ENCODE measurements at places on chromosomes 7 and 10.
A peak's percentile ranks its signal among the peaks of the same experiment; 100 is the strongest.

DNA sequence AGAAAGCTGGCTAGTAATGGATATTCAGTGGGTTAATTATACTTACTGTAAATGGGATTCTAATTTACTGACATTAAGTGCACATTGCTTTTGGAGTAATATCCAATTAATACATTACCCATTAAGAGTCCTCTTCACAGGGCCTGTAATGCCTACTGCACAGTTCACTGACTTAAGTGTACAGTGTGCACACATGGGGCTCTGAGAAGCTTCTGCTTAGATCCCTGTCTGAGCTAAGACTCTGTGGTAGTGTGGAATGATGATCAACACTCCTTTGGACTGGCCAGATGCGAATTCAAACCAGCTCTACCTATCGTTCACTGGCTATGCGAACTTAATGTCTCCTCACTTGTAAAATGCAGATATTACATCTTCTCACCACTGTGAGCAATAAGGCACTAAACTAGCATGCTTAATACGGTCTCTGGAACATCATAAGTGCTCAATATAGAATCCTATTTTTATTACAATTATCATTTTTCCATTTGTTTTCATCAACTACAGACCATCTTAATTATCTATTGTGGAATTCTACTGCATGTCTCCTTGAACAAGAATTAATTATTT lies 53.8 kb upstream of the SEC61G start:
- DNase-seq, result no peak

- no peak for DNase-seq
Observed at GRCh38 chr7:24214670-24215069, 69.3 kb upstream of the NPY start.

DNA sequence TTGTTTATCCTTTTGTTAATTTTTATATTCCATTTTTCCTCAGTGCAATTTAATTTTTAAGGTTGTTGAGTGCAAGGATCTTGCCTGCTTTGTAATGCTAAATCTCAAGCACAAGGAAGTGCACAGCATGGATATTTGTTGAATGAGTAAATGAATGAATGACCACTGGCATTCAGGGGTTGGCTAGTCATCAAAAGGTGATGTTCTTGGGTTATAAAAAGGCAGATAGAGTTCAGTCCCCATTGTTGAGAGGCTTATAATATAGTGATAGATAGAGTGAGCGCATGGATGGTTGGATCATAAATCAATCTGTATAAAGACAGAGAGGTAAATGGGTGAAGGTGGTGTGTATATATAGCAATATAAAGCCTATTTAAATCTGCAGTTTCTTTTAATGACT lies 193.2 kb upstream of the KLF6 start:
- DNase-seq, result peak; percentile 53

GRCh38 chr7:136230210-136230609 lies 253.1 kb upstream of the MTPN start:
- no peak for DNase-seq

- peak; percentile 73 for DNase-seq
Observed at GRCh38 chr10:63114031-63114814, 18.9 kb upstream of the NRBF2 start.

DNA sequence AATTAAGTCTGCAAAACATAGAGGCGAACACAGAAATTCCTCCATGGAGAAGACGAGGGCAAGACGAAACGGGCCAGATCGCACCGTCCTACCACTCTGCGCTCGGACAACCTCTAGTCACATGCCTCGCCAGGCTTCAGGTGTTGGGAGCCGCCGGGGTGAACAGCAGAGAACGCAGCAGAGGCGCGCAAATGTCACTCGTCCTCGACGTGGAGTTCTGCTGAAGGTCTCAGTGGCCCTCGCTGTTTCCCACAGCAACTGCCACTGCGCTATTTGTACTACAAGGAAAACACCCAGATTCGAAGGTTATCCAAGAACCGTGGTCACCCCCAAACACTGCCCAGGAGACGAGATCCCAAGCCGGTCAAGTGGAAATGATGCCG lies 9.2 kb downstream of the CTBP2 start:
- DNase-seq, result no peak

DNA sequence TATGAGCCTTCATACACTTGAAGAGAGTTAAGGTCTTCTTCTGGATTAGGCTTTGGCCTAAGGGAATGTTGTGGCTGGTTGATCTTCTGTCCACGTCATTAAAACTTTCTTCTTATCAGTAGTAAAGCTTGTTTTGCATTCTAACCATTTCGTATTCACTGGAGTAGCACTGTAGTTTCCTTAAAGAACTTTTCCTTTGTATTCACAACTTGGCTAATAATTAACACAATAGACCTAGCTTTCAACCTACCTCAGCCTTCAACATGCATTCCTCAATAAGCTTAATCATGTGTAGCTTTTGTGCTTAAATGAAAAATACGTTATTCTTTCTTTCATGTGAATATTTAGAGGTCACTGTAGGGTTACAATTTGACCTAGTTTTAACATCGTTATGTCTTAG lies 42.8 kb downstream of the AKR1C8 start:
- DNase-seq, result no peak

DNA sequence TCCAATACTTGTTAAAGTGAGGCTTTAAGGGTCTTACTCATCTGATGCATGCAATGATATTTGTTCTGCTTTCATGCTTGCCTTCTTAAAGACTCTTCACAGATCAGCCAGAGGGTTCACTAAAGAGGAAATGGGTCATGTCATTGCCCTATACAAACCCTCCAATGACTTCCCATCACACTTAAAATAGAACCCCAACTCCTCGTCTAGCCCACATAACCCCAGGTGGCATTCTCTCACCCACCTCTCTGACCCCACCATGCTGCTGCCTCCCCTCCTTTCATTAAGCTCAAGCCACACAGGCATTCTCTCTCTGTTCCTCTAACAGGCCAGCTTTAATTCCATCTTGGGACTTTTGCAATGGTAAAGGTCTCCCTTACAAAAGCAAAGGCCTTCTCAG lies 253.6 kb downstream of the GRID1 start:
- no peak for DNase-seq

- DNase-seq, result peak; percentile 32
Observed at GRCh38 chr7:130350945-130351790, 6.6 kb downstream of the CPA5 start.

DNA sequence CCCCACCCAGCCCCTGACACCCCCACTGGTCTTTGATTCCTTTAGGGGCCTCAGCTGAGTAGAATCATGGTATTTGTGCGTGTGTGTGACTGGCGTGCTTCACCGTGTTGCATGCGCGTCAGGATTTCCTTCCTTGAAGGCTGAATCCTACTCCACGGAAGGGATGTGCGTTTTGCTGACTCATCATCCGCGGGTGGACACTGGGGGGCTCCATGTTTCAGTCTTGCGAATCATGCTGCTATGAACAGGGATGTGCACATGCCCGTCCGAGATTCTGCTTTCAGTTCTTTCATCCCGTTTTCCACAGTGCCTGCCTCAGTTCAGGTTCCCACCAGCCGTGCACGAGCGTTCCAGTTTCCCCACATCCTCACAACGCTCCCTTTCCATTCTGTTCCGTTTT lies 20.9 kb upstream of the JAKMIP3 start:
- DNase-seq, result no peak

- no peak for DNase-seq
Observed at GRCh38 chr10:86292462-86293395, 73.9 kb downstream of the GRID1 start.

GRCh38 chr7:92639966-92640365 lies 49.8 kb upstream of the FAM133B start:
- DNase-seq, result no peak

DNA sequence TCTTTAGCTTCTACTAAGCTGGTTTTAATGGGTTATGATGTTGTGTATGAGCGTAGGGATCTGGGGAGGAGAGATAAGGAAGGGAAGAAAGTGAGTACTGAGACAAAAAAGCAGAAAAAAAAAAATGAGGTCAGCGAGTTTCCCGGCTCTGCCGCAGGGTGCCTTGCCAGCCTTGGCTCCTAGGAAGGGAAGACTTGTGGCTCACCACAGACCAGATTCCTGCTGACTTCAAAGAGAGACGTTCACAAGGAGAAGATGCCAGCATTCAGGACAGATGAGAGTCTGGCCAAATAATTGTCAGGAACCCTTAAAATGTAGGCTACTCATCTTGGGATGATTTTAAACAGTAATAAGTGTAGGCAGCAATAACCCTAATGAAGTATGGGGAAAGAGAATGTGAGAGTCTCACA lies 11.4 kb upstream of the FAS start:
- DNase-seq, result peak; percentile 93

DNA sequence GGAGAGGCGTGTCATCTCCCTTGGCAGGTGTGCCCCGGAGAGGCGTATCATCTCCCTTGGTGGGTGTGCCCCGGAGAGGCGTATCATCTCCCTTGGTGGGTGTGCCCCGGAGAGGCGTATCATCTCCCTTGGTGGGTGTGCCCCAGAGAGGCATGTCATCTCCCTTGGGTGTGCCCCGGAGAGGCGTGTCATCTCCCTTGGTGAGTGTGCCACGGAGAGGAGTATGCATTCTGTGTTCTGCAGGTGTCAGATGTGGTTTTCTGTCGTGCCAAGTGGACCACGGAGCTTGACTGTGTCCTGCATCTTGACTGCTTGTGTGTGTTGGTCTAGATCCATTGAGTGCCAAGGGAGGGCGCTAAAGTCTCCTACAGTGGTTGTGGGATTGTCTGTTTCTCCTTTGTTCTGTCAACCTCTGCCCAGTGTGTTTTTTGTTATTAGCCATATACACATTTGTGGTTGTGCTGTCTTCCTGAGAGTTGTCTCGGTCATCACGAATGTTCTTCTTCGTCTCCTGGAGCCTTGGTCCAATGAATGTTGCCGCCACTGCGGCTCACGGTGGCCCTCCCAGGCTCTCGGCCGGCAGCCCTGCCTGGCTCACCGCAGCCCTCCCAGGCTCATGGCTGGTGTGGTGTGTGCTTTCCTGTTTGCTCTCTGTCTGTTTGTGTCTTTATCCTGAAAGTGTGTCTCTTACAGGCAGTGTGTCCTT lies 96.8 kb downstream of the INPP5A start:
- DNase-seq, result no peak

- DNase-seq, result no peak
Observed at GRCh38 chr10:126255313-126255712, 133.0 kb downstream of the ADAM12 start.

All from astrocyte of the hippocampus (primary cell).